ENCODE measurements at places on chromosomes 2 and 18. TPM values are rescaled to one million over a fixed set of nuclear protein-coding genes. Genes with fewer than 3 reads are reported as not detected.

MEP1B gene
- total RNA-seq, result not detected

ELOA2 gene
- not detected for total RNA-seq

TMEM185B gene
- 22.9 TPM for total RNA-seq

CDKL4 gene
- 0.59 TPM for total RNA-seq

SIX2 gene
- 0.40 TPM for total RNA-seq

COL3A1 gene
- total RNA-seq, result 51.8 TPM

THSD7B gene
- 0.45 TPM for total RNA-seq

DOK6 gene
- 15.5 TPM for total RNA-seq

RALBP1 gene
- total RNA-seq, result 50.3 TPM

TMEM169 gene
- 0.15 TPM for total RNA-seq

NCKAP5 gene
- 2.8 TPM for total RNA-seq

ALK gene
- not detected for total RNA-seq

PPP1R1C gene
- total RNA-seq, result 25.2 TPM

NOTO gene
- total RNA-seq, result not detected

IL1RL2 gene
- total RNA-seq, result not detected

HOXD10 gene
- total RNA-seq, result not detected

PROKR1 gene
- total RNA-seq, result not detected

PAIP2B gene
- total RNA-seq, result 78.1 TPM

WDR12 gene
- 64.4 TPM for total RNA-seq

MEIS1 gene
- 40.8 TPM for total RNA-seq

CCDC74B gene
- 0.64 TPM for total RNA-seq

GPR55 gene
- total RNA-seq, result not detected

ACOXL gene
- total RNA-seq, result 0.10 TPM

SIGLEC15 gene
- total RNA-seq, result 0.10 TPM

DLGAP1 gene
- total RNA-seq, result not detected

GPBAR1 gene
- total RNA-seq, result 0.67 TPM

CXCR4 gene
- 3.6 TPM for total RNA-seq

CPO gene
- total RNA-seq, result 0.27 TPM

ABCG5 gene
- not detected for total RNA-seq

CPLX4 gene
- not detected for total RNA-seq

TDRD15 gene
- not detected for total RNA-seq

KATNAL2 gene
- total RNA-seq, result 2.7 TPM

SCG2 gene
- not detected for total RNA-seq

NT5DC4 gene
- not detected for total RNA-seq

HRH4 gene
- 0.17 TPM for total RNA-seq

EMILIN1 gene
- total RNA-seq, result 15.7 TPM

RSAD2 gene
- total RNA-seq, result 4.8 TPM

SIX3 gene
- total RNA-seq, result not detected

FER1L5 gene
- not detected for total RNA-seq

AAK1 gene
- total RNA-seq, result 91.1 TPM

RAMP1 gene
- total RNA-seq, result 151 TPM

ZSWIM2 gene
- total RNA-seq, result not detected

SP140 gene
- total RNA-seq, result 0.47 TPM

GYPC gene
- total RNA-seq, result 114 TPM

LRRTM4 gene
- 0.69 TPM for total RNA-seq

TMEM182 gene
- total RNA-seq, result 176 TPM

CNRIP1 gene
- 11.1 TPM for total RNA-seq

HAAO gene
- total RNA-seq, result 1.9 TPM

RESP18 gene
- total RNA-seq, result not detected

GAREM2 gene
- 3.6 TPM for total RNA-seq

UGT1A6 gene
- not detected for total RNA-seq

All from left ventricle myocardium superior (tissue), 1 donor.